ENCODE measurements at places on chromosomes 6 and 20.

- no peak for DNase-seq
These were observed 54.3 kb downstream of the CD40 start for GRCh38 chr20:46172455-46172854.

- no peak for DNase-seq
These were observed 144.2 kb upstream of the CENPW start for GRCh38 chr6:126195625-126196236.

DNA sequence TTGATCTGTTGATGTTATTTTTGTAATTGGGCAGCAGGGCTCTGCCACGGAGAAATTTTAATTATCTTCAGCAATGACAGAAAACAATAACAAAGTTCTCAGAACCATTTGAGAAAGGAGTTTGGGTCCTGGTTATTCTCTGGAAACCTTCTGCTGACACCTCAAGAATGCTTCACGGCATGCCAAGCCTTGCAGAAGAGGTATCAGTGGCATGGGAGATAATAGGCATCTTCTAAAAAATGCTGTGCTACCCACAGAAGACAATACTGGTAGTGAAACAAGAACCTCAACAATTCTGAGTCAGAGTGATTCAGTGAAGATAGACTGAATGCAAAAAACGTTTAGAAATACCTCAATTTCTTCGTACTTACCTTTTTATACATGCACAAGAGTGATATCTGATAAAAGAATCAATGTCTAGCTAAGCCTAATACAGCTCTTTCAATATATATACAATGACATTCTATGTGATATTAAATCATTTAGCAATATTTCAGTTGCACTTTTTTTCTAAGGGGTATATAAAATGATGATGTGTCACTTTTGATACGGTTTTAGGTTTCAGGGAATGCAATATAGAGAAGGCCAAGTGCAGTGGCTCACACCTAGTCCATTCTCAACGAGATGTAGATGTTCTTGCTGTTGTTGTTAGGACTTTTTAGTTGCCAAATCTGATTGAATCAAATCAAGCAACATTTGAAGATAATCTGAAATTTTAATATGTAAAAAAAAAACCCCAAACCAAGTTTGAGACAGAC is 110.4 kb upstream of the COL21A1 start:
- no peak for DNase-seq

DNA sequence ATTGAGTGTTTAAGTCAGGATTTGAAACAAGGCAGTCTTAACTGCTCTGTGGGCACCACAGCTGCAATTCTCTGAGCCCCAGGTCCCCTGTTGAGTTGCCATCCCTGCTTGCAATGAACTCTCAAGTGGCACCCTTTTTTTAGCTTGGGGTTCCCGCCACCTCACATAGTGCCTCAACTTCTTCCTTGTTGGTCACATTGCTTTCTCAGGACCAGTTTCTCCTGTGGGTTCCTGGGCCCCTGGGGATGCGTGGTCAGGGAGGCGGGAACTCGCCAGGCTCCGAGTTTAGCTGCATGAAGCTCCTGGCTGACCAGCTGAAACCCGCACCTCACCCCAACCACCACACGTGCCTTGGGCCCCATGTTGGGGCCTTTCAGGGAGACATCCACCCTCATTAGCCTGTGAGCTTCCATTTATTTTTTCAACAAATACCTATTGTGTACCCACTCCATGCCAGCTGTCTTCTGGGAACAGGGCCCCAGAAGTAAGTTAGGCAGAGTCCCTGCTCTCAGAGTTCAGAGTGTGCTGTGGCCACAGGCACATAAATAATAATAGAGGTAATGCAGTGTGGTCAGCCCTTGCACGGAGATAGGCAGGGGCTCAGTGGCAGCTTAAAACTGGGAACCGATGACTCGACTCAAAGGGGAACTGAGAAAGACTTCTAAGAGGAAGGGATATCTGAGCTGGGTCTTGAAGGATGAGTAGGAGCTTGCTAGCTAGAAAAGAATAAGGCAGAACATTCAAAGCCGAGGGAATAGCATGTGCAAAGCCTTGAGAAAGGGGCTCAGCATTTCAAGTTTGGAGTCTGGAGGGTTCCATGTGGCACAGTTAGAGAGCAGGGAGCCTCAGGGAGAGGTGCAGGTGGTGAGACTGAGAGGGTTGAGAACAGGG is 33.9 kb upstream of the FAM83D start:
- DNase-seq: no peak

- no peak for DNase-seq
These were observed 91.1 kb upstream of the PLN start for GRCh38 chr6:118456982-118457381.

- no peak for DNase-seq
These were observed 158.5 kb downstream of the THBS2 start for GRCh38 chr6:169095153-169095552.

DNA sequence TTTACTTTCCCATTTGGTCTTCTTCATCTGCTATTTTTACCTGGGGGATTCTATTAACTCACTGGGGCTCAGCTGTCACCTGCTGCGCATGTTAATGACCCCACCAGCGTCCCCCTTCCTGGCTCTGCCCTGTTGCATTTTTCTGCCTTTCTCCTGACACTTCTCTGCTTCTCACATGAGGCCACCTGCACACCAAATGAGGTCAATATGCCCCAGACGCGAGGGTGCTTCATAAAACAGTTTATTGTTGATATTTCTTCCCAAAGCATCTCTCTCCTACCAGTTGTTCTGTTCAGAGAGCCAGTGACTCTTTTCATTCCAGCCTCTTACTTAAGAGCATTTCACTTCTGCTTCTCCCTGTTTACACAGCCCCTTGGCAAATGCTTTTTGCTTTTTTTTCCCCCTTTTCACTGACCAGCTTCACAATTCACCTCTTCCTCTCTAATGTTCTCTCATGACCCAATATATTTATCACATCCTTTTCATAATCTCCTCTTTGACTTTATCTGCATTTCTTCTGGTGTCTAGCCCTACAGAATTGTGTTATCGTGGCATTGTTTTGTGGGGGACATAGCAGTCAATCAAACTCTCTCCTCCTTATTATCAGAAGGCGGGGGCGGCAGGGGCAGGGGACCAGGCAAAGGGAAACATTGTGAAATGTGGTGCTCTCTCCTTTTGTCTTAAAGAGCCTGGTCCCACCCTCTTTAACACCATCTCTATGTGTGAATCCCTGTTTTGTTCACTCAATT is 545.8 kb upstream of the CITED2 start:
- DNase-seq: no peak

- peak; percentile 34 for DNase-seq
These were observed at the start of gene NOL4L for GRCh38 chr20:32585011-32585585. TSS of gene NOL4L (minus strand) at chr20:32585333. CDS start at chr20:32584890, 443 bp downstream.

DNA sequence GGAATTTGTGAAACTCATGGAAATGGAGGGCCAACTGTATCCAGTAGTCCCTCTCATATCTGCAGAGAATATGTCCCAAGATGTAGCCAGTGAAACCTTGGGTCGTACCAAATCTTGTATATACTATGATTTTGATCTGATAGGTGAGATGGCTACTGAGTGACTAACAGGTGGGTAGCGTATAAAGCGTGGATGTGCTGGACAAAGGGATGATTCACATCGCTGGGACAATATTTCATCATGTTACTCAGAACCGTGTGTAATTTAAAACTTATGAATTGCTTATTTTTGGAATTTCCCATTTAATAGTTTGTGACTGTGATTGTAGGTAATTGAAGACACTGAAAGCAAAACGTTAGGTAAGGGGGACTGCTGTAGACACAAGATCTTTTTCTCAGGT is 144.1 kb downstream of the SMAP1 start:
- DNase-seq: no peak

DNA sequence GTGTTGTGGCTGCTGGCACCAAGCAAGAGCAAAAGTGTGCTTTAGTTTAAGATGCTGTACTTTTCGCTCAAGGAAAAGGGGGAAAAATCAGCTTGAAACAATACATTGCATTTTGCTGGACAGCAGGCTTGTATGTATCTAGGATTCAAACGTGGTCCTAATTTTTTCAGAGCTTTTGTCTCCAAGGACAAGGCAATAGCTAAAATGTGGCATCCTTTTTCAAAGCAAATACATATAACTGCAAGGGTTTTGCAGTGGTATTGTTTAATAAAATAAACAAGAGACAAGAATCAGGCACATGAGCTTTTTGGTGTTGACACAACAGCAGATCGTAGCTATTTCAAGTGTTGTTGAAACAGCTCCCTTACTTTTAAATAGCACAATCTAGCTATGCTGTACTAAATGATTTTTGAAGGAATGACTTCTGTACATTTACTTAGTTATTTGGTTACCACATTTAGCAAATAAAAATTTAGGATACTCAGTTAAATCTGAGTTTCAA is 137.0 kb upstream of the HEY2 start:
- DNase-seq: no peak

DNA sequence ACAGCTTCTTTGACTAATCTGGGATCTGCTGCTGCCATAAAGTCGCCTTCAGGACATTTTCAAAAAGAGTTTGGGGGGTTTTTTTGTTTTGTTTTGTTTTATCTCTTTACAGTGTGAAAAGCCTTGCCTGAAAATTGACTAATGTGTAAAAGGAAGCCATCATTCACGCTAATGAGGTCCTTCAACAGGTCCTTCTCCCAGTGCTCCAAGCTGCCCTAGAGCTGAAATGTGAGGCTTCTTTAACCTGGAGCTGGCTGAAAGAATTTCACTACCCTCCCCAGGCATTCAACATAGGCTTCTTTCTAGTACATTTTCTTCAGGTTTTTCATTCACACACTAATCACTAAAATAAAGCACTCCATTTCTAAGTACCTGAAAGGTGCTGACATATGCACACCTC is 145.1 kb upstream of the PRDM1 start:
- no peak for DNase-seq

GRCh38 chr6:44567406-44567805 is 179.9 kb downstream of the CDC5L start:
- no peak for DNase-seq

- DNase-seq: no peak
These were observed 1.0 kb downstream of the SYNE1 start for GRCh38 chr6:152636021-152636608.

DNA sequence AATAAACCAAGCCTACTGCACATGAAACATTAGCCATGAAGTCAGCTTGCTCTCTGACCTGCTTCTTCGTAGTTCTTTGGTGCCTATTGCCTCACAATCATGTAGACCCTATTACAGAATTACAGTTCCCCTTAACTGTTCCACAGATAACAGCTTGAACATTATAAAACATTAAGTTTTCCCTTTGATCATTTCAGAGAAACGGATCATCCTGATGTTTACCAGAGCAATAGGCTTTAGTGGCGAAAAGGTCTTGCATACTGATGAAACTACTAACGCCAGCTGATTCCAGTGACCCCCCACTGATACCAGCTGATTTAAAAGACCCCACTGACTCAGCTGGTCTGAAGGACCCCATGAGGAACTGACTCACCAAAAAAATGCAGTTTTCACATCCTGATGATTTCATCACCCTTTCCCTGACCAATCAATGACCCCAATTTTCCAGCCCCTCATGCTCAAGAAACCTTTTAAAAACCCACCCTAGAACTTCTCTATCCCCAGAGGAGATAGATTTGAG is 39.4 kb upstream of the MLIP start:
- DNase-seq: no peak

GRCh38 chr6:47419621-47420020 is 58.0 kb upstream of the CD2AP start:
- DNase-seq: no peak

DNA sequence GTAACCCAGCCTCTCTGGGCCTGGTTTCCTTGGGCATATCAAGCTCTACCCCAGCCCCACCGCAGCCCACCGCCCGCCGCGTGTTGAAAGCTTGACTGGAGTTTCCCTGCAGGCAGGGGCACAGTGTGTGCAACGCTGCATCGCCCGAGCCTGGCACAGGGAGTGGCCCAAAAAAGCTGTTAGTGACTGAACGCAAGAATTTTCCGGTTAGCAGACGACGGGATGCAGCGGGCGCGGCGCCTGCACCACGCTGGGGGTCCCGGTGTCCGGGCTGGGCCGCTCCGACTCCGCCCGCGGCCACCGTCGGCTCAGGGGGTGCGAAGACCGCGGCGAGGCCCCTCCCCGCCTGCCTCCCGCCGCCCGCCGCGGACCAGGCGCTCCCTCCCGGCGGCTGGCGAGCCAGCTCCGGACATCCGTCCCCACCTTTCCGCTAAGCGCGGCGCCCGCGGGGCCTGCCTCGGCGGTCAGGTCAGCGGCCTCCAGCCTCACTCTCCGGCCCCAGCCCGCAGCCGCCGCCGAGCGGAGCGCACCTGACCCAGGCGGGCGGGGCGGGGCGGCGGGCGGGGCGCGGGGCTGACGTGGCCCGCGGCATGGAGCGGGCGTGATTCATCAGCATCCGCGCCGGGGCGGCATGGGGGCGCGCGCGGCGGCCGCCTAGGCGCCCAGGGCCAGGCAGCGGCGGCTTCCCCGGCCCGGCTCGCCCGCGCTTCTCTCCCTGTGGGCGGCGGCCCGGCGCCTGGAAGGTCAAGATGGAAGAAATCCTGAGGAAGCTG is at the start of gene ARFGEF3:
TSS of gene ARFGEF3 (plus strand) at position 602 of the 773 bp plus-strand sequence. CDS start at position 750, 148 bp downstream.
- peak; percentile 57 for DNase-seq

DNA sequence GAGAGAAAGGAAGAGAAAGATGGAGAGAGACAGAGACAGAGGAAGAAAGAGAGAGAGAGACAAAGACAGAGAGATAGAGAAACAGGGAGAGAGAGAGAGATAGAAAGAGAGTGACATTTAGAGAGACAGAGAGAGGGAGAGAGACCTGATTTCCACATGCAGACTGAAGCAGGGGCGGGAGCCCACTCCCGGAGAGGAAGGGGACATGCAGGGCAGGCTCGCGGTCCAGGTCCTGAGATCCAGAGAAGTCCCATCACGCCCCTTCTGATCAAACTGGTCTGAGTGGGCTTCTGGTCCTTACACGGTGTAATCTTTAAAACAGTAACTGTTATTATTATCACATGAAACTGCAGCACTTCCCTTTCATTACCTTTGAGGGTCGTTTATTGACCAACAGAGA is 62.2 kb downstream of the PHACTR3 start:
- DNase-seq: no peak

GRCh38 chr20:7399114-7399513 is 541.1 kb downstream of the HAO1 start:
- no peak for DNase-seq

- no peak for DNase-seq
These were observed 185.1 kb downstream of the JARID2 start for GRCh38 chr6:15430931-15431405.

DNA sequence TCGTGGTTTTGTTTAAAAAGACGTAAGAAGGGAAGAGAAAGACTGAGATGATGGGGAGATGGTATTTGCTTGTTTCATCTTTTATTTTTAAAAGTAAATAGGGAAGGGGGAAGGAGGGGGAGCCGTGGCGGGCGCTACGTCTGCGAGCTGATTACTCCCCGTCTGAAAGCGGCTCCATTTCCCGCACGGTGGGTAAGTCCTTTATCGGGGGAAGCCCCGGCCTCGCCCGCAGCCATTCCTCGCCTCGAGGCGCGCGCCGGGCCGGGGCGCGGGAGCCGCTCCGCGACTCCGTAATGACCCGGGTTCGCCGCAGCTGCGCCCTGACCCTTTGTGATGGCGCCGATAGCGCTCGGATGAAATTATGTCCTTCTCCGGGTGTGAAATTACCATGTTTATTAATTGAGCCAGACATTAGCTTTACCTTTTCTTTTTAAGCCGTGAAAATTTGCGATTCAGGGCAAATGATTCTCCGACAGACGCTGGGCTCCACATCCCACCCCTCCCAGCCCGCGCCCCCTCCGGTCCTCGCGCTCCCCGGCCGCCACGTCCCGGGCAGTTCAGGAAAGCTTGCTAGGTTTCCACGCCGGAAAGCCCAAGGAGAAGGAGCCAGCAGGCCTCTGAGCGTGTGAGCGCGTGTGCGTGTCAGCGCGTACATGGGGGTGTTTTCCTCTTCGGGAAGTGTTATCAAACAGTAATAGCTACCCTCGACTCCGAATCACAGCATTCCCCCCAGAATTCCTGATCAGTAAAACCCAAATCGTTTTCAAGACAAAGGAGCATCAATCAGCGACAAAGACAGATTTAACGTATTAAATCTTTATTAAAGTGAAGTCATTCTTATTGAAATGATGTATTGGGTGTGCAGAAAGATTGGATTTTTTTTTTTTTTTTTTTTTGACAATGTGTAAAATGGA is 30.0 kb downstream of the TFAP2A start:
- no peak for DNase-seq
